Gastrocnemius medialis (tissue), 4 donors: ENCODE measurements at places on chromosomes 16 and 17. TPM values are rescaled to one million over a fixed set of nuclear protein-coding genes. Genes with fewer than 3 reads are reported as not detected.

Gene GFAP
- not detected for total RNA-seq

Gene IRX5
- total RNA-seq = 3.2 TPM

Gene CARD14
- not detected for total RNA-seq

Gene STXBP4
- 14.2 TPM for total RNA-seq

Gene EVI2A
- 1.4 TPM for total RNA-seq

DNA sequence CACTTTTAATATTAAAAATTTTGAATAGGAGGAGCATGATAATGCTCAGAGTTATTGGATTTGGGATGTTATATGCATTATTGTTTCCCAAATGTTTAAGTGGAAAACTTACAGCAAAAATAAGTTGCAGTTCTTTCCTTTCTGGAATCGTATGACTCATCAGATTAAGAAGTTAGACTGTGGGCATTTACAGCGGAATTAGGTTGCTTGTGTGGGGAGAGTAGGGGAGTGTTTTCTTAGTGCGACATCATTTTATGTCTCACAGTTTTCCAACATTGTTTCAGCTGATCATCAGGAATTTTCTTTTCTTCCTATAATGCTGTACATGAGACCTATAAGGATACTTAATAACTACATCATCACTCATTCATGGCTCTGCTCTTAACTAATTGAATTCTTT, 1631.8 kb downstream of the CDH8 start:
- H3K27ac ChIP-seq = no peak overlapping the region
- no peak for DNase-seq
- H3K36me3 ChIP-seq = no peaks in the 10 kb centered on the region
- H3K4me3 ChIP-seq = no peak overlapping the region
- H3K27me3 ChIP-seq = no peaks in the 10 kb centered on the region
- H3K4me1 ChIP-seq = no peaks in the 10 kb centered on the region

DNA sequence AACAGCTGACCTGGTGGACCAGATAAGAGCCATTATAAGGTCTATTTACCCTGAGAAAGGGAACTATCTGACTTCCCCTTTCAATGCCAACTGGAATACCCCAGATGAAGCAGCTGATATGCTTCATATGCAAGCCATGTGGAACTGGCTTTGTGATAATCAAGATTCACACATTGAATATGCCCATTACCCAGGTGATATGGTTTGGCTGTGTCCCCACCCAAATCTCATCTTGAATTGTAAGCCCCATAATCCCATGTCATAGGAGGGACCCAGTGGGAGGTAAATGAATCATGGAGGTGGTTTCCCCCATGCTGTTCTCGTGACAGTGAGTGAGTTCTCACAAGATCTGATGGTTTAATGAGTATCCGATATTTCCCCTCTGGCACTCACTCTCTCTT, 42.1 kb downstream of the IKZF3 start:
- H3K27me3 ChIP-seq = no peaks in the 10 kb centered on the region
- H3K27ac ChIP-seq = no peak overlapping the region

DNA sequence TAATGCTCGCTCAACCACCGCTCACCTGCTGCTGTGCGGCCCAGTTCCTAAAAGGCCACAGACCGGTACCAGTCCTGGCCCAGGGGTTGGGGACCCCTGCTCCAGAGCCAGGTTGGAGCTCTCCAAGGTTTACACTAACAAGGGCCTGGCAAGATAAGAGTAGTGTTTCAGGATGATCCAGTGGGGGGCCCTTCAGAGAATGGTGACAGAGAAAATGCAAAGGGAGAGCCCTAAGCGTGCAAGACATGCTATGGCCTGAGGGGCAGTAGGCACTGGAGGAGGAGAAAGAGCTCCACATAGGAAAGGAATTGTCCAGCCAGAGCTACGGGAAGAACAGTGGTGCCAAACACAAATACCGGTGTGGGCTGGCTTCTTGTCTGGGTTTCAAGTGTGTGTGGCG, 233.4 kb downstream of the STX8 start:
- H3K4me1 ChIP-seq = no peaks in the 10 kb centered on the region
- H3K27ac ChIP-seq = no peak overlapping the region
- H3K27me3 ChIP-seq = no peaks in the 10 kb centered on the region
- H3K36me3 ChIP-seq = no peaks in the 10 kb centered on the region
- DNase-seq = no peak
- no peak overlapping the region for H3K4me3 ChIP-seq

DNA sequence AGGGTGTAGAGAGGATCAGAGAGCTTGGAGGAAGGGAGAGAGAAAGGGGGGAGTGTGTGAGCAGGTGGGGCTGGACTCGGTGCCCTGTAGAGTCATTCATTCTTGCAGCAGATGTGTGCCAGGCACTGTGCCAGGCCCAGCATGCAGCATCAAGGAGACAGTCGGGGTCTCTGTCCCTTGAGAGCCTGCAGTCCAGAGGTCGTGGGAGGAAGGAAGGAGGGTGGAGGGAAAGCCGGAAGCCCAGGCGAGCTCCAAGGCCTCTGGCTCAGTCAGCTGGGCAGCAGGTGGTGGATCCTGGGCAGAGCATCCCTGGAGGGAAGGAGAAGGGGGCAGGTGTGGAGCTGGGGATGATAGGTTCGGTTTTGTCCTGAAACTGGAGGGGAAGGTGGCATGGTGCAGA, 27.5 kb downstream of the EPN2 start:
- peaks cover 77% of the 10 kb centered on the region for H3K4me1 ChIP-seq
- H3K27me3 ChIP-seq = no peaks in the 10 kb centered on the region
- H3K27ac ChIP-seq = peak overlapping the region; percentile 83
- no peaks in the 10 kb centered on the region for H3K36me3 ChIP-seq
- DNase-seq = no peak
- no peak overlapping the region for H3K4me3 ChIP-seq

- no peaks in the 10 kb centered on the region for H3K4me1 ChIP-seq
- H3K27me3 ChIP-seq = no peaks in the 10 kb centered on the region
- no peak overlapping the region for H3K27ac ChIP-seq
- no peaks in the 10 kb centered on the region for H3K36me3 ChIP-seq
- H3K4me3 ChIP-seq = no peak overlapping the region
These were observed 21.6 kb upstream of the MSI2 start for GRCh38 chr17:57234739-57235092.

- H3K4me3 ChIP-seq = no peak overlapping the region
- DNase-seq = no peak
- H3K4me1 ChIP-seq = peaks cover 4% of the 10 kb centered on the region
These were observed 23.0 kb upstream of the CAPNS2 start for GRCh38 chr16:55543472-55543871.

DNA sequence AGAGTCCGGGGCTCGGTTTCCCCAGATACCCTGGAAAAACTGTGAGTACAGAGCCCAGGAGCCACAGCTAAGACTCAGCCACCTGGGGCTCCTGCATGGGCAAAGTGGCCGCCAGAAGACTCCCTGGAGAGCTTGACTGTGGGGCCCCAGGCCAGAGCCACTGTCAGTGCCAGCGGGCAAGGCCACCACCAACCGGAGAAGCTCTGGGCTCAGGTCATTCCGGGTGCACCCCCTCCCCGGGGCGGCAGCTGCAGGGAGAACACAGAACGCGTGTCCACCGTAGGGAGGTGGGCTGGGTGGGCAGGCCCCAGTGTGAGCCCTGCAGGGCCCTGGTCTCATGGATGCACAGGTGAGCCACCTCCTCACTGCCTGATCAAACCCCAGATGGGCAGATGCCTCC, 22.3 kb upstream of the RBFOX3 start:
- H3K4me3 ChIP-seq = no peak overlapping the region
- no peaks in the 10 kb centered on the region for H3K36me3 ChIP-seq
- H3K4me1 ChIP-seq = no peaks in the 10 kb centered on the region

- H3K27ac ChIP-seq = peak overlapping the region; percentile 67
- no peak overlapping the region for H3K4me3 ChIP-seq
- peaks cover 49% of the 10 kb centered on the region for H3K4me1 ChIP-seq
- no peaks in the 10 kb centered on the region for H3K27me3 ChIP-seq
- peak; percentile 53 for DNase-seq
These were observed 17.6 kb downstream of the ABCC1 start for GRCh38 chr16:15966836-15967546.

- no peaks in the 10 kb centered on the region for H3K27me3 ChIP-seq
- no peaks in the 10 kb centered on the region for H3K4me1 ChIP-seq
- no peak overlapping the region for H3K4me3 ChIP-seq
- peaks cover 32% of the 10 kb centered on the region for H3K36me3 ChIP-seq
- no peak for DNase-seq
These were observed 26.1 kb downstream of the CDR2 start for GRCh38 chr16:22348291-22348690.
